ENCODE measurements at places on chromosomes 5 and 9. TPM values are rescaled to one million over a fixed set of nuclear protein-coding genes. Genes with fewer than 3 reads are reported as not detected.

- H3K27ac ChIP-seq: no peak overlapping the region
- no peak overlapping the region for H3K4me3 ChIP-seq
- no peak for DNase-seq
- H3K27me3 ChIP-seq: no peaks in the 10 kb centered on the region
These were observed 8.9 kb downstream of the SRP19 start for GRCh38 chr5:112869948-112870347.

The SUB1 gene
- total RNA-seq: 192 TPM

- no peak overlapping the region for H3K27ac ChIP-seq
- no peaks in the 10 kb centered on the region for H3K27me3 ChIP-seq
- no peaks in the 10 kb centered on the region for H3K4me1 ChIP-seq
- peaks cover 3% of the 10 kb centered on the region for H3K36me3 ChIP-seq
These were observed 30.5 kb downstream of the DDX31 start for GRCh38 chr9:132639322-132639721.

GRCh38 chr5:9212605-9213004 is 333.3 kb downstream of the SEMA5A start:
- H3K4me3 ChIP-seq: no peak overlapping the region
- no peaks in the 10 kb centered on the region for H3K27me3 ChIP-seq
- no peaks in the 10 kb centered on the region for H3K4me1 ChIP-seq
- no peak for DNase-seq
- H3K27ac ChIP-seq: no peak overlapping the region

DNA sequence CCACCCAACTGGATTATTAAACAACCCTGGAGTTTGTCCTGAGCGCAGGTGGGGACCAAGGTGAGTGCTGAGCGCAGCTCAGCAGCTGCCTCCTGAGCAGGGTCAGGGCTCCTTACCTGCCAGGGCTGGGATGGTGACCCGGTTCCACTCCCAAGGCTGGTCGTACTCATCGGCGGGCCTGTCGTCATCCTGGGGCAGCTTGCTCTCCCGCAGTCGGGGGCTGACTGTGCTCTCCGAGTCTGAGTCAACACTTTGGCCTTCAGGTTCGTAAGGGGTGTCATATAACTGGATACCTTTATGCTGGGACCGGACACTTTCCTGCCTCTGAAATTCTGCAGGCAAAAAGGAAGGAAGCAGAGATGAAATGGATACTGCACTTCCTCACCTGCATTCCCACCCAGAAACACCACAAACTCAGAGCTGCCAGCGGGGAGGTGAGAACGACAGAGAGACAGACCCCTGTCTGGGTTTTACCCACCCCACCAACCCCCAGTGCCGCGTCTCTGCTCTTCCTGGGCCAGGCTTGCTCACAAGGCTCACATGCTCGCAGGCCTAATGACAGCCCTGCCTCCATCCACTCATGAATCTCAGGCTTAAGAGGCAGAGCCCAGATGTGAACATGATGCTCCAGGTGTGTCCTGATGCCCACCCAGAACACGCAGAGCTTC is 70.7 kb upstream of the SLC25A51 start:
- peak; percentile 26 for DNase-seq
- H3K4me3 ChIP-seq: no peak overlapping the region
- H3K36me3 ChIP-seq: no peaks in the 10 kb centered on the region

The SARDH gene
- 3.0 TPM for total RNA-seq

DNA sequence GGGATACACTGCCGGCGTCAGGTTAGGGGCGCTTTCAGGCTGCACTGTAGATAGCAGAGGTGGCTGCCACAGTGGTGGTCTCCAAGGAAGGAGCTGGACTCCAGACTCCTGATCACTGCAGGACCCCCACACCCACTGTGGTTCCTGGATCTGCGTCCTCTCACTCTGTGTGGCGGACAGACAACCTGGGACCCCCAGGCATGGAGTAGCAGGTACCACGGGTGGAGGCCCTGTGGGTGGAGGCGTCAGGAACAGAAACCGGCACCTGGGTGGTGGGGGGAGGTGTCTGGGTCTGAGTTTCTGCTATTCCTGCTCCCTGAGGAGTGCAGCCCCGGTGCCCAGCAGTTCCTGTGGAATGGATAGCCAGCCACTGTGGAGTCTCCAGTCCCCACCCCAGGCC is 75.1 kb upstream of the PCAT7 start:
- H3K4me3 ChIP-seq: no peak overlapping the region
- no peaks in the 10 kb centered on the region for H3K36me3 ChIP-seq
- H3K4me1 ChIP-seq: no peaks in the 10 kb centered on the region
- no peak for DNase-seq
- H3K27me3 ChIP-seq: no peaks in the 10 kb centered on the region

The CSNK1G3 gene
- 56.4 TPM for total RNA-seq

GRCh38 chr5:114447084-114447773 is 85.4 kb downstream of the KCNN2 start:
- no peaks in the 10 kb centered on the region for H3K4me1 ChIP-seq
- no peak overlapping the region for H3K4me3 ChIP-seq
- no peak overlapping the region for H3K27ac ChIP-seq
- no peaks in the 10 kb centered on the region for H3K27me3 ChIP-seq
- H3K36me3 ChIP-seq: no peaks in the 10 kb centered on the region

The C9orf50 gene
- 0.30 TPM for total RNA-seq

GRCh38 chr9:107992271-107992670 is 502.7 kb upstream of the KLF4 start:
- no peak overlapping the region for H3K4me3 ChIP-seq
- H3K27ac ChIP-seq: no peak overlapping the region
- no peaks in the 10 kb centered on the region for H3K27me3 ChIP-seq
- DNase-seq: no peak

The ANKRD20A1 gene
- total RNA-seq: 1.9 TPM

- H3K36me3 ChIP-seq: no peaks in the 10 kb centered on the region
- no peaks in the 10 kb centered on the region for H3K27me3 ChIP-seq
- H3K27ac ChIP-seq: no peak overlapping the region
- H3K4me1 ChIP-seq: no peaks in the 10 kb centered on the region
- no peak for DNase-seq
These were observed 30.2 kb upstream of the ITGA1 start for GRCh38 chr5:52757527-52757926.

The CDH10 gene
- total RNA-seq: not detected

DNA sequence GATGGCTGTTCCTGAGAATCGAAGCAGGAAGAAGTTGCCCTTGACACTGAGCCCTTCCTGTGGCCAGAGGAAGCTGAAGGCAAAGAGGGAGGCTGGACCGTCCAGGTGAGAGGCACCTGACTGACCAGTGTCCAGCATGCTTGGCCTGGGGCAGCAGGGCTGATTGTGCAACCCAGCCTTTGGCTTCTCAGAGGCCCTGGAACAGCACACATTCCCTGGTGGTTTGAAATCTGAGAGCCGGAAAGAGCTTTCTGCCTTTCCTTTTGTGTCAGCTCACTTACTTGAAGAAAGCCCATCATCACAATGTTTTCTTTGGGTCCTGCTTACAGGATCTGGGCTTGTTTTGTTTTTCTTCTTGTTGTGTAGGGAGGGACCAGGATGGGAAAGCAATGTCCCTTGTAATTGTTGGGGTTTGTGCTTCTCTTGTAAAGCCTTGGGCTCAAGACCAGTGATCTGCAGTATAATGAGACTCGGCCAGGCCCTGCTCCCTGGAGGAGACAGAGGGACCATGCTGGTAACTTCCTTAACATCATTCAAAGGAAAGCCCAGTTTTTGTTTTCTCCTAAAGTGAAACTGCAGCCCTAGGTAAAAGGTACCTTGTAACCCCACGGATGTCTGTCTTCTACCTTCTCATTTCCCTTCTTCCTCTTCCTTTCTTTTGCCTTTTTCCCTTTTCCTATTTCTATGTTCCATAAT is 213.7 kb downstream of the NXNL2 start:
- no peak overlapping the region for H3K27ac ChIP-seq
- DNase-seq: peak; percentile 70
- H3K27me3 ChIP-seq: no peaks in the 10 kb centered on the region
- H3K4me3 ChIP-seq: no peak overlapping the region
- H3K4me1 ChIP-seq: no peaks in the 10 kb centered on the region

- H3K27ac ChIP-seq: no peak overlapping the region
- H3K27me3 ChIP-seq: no peaks in the 10 kb centered on the region
- no peak for DNase-seq
- H3K4me1 ChIP-seq: no peaks in the 10 kb centered on the region
- H3K36me3 ChIP-seq: no peaks in the 10 kb centered on the region
These were observed 106.4 kb downstream of the CDH10 start for GRCh38 chr5:24538346-24538745.

DNA sequence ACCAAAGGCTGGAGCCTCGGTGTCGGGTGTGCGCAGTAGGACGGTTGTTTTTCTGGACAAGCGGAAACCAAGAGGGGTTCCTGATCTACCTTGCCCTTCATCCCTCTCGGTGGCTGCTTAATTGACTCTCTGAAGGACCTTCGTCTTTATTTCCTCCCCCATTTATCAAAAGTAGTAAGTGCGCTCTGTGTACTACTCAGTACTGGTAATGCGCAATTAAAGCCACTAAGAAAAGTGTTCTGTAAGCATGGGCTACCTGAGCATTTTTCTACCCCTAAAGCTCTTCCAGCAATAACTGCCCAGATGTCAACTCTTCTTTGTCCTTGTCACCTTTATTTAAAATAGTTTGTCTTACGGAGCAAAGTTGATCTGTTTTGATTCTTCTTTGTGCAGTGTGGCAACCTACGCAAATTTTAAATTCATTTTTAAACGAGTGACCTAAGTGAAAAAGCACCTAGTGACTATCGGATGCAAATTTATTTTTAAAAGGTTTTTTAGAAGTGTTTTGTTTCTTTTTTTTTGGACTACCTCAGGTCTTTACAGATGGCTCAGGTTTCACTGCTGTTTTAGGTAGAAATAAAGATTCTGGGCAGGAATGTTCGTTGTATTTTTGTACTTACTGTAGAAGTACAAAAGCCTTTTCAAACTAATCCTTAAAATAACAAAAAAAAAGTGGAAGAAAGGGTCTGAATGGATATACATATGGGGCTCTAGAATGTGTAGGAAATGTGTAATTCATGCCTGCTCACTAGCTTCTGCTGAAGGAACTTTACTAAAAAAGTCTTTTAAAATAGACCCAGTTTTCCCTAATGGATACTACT is 2.0 kb downstream of the JMY start:
- H3K27ac ChIP-seq: no peak overlapping the region
- no peak for DNase-seq
- H3K36me3 ChIP-seq: no peaks in the 10 kb centered on the region
- peak overlapping the region; percentile 85 for H3K4me3 ChIP-seq

The TAF11L10 gene
- not detected for total RNA-seq

DNA sequence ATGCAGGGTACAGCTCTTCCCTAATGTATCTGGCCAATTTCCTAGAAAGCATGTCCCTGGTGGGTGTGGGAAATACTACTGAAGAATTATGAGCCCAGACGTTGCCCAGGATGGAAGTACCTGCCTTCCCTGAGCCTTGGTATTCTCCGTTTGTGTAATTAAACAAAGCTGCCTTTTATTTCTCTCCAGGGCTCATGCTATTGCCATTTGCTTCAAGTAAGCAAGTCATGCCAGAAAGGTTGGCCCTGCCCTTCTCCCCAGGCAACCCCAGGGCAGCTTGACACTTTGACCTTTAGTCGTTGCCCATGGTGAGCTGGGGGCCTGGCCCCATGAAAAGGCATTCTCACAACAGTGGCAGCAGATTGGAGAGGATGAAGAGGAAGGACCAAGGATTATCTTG is 4.4 kb downstream of the COL27A1 start:
- no peak overlapping the region for H3K4me3 ChIP-seq
- H3K27me3 ChIP-seq: no peaks in the 10 kb centered on the region
- no peak overlapping the region for H3K27ac ChIP-seq
- no peaks in the 10 kb centered on the region for H3K4me1 ChIP-seq
- H3K36me3 ChIP-seq: no peaks in the 10 kb centered on the region

- no peak overlapping the region for H3K27ac ChIP-seq
- no peak for DNase-seq
- H3K4me1 ChIP-seq: no peaks in the 10 kb centered on the region
- peaks cover 19% of the 10 kb centered on the region for H3K36me3 ChIP-seq
These were observed 27.0 kb downstream of the IARS1 start for GRCh38 chr9:92266486-92266885.

The GRIA1 gene
- 6.3 TPM for total RNA-seq

The AK8 gene
- total RNA-seq: 0.72 TPM

The CFAP90 gene
- total RNA-seq: not detected

- no peak for DNase-seq
- no peaks in the 10 kb centered on the region for H3K36me3 ChIP-seq
- H3K4me3 ChIP-seq: no peak overlapping the region
- H3K4me1 ChIP-seq: no peaks in the 10 kb centered on the region
- peak overlapping the region; percentile 28 for H3K27ac ChIP-seq
- H3K27me3 ChIP-seq: no peaks in the 10 kb centered on the region
These were observed 54.4 kb upstream of the FABP6 start for GRCh38 chr5:160174780-160175437.

The FTMT gene
- total RNA-seq: not detected

GRCh38 chr5:34531751-34532360 is 124.3 kb upstream of the RAI14 start:
- no peak overlapping the region for H3K4me3 ChIP-seq
- no peak for DNase-seq
- H3K27ac ChIP-seq: peak overlapping the region; percentile 95
- H3K36me3 ChIP-seq: no peaks in the 10 kb centered on the region

DNA sequence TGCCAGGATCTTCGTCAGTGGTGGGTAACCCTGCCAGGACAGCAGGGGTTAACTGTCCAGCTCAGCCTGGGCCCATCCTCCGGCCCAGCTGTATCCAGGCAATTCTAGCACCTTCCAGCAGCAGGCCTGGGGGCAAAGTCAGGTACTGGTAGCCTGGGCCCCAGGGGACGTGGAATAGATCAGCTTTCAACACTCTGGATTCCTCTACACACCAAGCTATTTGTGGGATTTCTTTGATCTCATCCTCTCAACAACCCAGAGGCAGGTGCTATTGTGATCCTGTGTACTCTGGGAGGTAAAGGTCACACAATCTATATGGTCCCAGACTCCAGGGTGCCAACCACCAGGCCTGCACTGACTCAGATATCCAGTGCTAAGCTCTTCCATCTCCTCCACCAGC is 8.7 kb upstream of the SPOUT1 start:
- DNase-seq: no peak
- H3K4me1 ChIP-seq: no peaks in the 10 kb centered on the region
- no peaks in the 10 kb centered on the region for H3K36me3 ChIP-seq
- H3K27me3 ChIP-seq: no peaks in the 10 kb centered on the region
- H3K4me3 ChIP-seq: no peak overlapping the region

The SNX18 gene
- 110 TPM for total RNA-seq

- H3K27me3 ChIP-seq: no peaks in the 10 kb centered on the region
- no peaks in the 10 kb centered on the region for H3K4me1 ChIP-seq
- H3K36me3 ChIP-seq: no peaks in the 10 kb centered on the region
- H3K27ac ChIP-seq: no peak overlapping the region
- no peak overlapping the region for H3K4me3 ChIP-seq
These were observed 214.2 kb downstream of the SLF1 start for GRCh38 chr5:94832685-94833084.

- H3K4me1 ChIP-seq: peaks cover 4% of the 10 kb centered on the region
- no peak overlapping the region for H3K27ac ChIP-seq
- no peaks in the 10 kb centered on the region for H3K36me3 ChIP-seq
- H3K4me3 ChIP-seq: no peak overlapping the region
- no peak for DNase-seq
These were observed 187.2 kb upstream of the ANKRD55 start for GRCh38 chr5:56420323-56420722.

The ATP10B gene
- not detected for total RNA-seq

- peaks cover 3% of the 10 kb centered on the region for H3K36me3 ChIP-seq
- H3K27ac ChIP-seq: no peak overlapping the region
- no peaks in the 10 kb centered on the region for H3K27me3 ChIP-seq
- H3K4me3 ChIP-seq: no peak overlapping the region
- no peak for DNase-seq
- peaks cover 2% of the 10 kb centered on the region for H3K4me1 ChIP-seq
These were observed 72.5 kb downstream of the AP3B1 start for GRCh38 chr5:78221964-78222451.

All from aorta (tissue), 5 donors.